ENCODE measurements at places on chromosomes 2 and 18.

- peak; percentile 26 for DNase-seq
Observed at GRCh38 chr2:151673016-151673415, 61.3 kb downstream of the NEB start.

DNA sequence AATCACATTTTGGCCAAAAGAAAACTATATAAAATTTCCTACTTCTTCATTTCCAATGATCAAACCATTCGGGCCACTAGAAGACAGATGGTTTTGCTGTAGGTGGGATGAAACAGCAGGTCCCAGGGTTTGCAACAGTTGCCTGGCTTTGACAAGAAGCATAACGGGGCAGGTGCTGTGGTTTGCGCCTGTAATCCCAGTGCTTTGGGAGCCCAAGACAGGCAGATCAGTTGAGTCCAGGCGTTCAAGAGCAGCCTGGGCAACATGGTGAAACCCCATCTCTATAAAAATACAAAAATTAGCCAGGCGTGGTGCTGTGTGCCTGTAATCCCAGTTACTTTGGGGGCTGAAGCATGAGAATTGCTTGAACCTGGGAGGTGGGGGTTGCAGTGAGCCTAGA, 81.4 kb upstream of the XPO1 start:
- DNase-seq, result no peak

- DNase-seq, result no peak
Observed at GRCh38 chr18:30208546-30208945, 834.0 kb downstream of the DSC3 start.

DNA sequence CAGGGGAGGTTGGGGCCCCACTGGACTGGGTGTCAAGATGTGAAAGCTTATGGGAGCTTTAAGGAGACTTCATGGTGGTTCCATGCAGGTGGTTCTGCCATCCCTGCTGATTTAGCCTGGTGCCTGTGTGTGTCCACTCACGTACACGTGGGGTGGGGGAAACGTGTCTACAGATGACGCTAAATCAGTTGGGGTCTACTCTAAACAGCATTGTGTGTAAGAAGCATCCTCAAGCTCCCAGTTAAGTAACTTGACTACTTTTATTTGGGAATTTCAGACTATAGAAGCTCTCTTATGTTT, 47.1 kb downstream of the BCL2L11 start:
- DNase-seq, result no peak

- DNase-seq, result no peak
Observed at GRCh38 chr2:31151501-31151900, 13.3 kb upstream of the GALNT14 start.

GRCh38 chr2:18001671-18002070, 123.2 kb downstream of the KCNS3 start:
- DNase-seq, result no peak

- DNase-seq, result no peak
Observed at GRCh38 chr2:174108579-174108978, 139.8 kb downstream of the OLA1 start.

GRCh38 chr18:75280427-75281280, 70.1 kb downstream of the TSHZ1 start:
- DNase-seq, result no peak

- no peak for DNase-seq
Observed at GRCh38 chr2:239223310-239224198, 177.3 kb downstream of the HDAC4 start.

- no peak for DNase-seq
Observed at GRCh38 chr2:152222975-152223637, 47.5 kb upstream of the STAM2 start.

GRCh38 chr18:49055754-49056172, 105.0 kb upstream of the SMAD7 start:
- no peak for DNase-seq

DNA sequence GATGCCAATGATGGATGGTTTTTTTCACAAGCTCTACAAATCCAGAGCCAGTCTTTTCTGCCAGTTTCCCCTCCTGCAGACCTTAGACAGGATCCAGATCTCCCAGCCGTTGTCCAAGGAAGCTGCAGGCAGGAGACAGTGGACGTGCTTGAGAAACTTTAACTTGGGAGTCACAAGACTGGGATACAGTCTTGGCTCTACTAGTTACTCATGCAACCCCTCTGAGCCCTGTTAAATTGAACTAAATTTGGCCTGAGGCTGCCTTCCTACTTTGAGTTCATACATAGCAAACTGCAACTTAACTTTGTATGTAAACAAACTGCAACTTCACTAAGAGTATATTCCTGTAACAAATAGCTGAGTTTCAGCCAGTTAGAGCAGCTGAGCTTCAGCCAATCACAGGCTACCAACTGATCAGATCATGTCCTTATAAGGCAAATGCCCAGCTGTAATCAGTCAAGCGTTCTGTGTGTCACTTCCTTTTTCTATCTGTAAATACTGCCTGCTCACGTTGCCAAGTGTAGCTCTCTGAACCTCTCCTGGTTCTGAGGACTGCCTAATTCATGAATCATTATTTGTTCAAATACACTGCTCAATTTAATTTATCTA, 140.9 kb downstream of the CAPN13 start:
- DNase-seq, result no peak

DNA sequence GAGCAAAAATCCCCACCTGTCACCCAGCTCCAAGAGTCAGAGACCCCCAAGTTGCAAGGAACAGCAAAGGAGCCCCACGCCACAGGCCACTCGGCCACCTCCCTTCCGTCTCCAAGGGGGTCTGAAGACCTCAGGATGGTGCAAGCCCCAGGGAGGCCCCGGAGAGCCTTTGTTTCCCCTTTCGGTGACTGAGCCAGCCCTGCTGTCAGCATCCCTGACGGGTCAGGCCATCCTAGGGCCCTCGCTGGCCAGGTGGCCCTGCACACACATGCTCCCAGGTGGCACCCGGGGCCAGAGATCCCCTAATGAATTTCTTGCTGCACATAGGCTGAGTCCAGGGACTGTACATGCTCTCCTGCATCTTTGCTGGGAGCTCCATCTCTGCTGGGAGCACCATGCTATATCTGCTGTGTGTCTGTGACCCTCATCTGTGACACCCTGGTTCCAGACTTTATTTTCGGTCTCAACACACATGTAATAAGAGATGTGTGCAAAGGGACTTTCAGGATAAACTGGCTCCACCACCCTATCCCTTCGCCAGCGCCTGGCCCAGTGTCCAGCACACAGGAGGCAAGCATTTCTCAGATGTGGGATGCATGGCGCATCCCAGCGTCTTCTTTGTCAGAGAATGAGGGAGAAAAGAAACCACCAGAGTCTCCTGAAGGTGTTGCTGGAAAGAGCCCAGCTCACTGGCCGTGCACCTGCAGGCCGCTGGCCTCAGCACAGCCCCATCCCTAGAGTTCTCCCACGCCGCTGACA, 27.4 kb downstream of the ADI1 start:
- no peak for DNase-seq

GRCh38 chr18:5515011-5515784, 28.6 kb downstream of the EPB41L3 start:
- DNase-seq, result no peak

- DNase-seq, result no peak
Observed at GRCh38 chr18:74497778-74498177, 1.6 kb downstream of the CNDP2 start.
